ENCODE measurements at places on chromosomes 6 and 20.

- peak; percentile 19 for DNase-seq
Measured at GRCh38 chr6:16471222-16471909, 233.0 kb downstream of the GMPR start.

DNA sequence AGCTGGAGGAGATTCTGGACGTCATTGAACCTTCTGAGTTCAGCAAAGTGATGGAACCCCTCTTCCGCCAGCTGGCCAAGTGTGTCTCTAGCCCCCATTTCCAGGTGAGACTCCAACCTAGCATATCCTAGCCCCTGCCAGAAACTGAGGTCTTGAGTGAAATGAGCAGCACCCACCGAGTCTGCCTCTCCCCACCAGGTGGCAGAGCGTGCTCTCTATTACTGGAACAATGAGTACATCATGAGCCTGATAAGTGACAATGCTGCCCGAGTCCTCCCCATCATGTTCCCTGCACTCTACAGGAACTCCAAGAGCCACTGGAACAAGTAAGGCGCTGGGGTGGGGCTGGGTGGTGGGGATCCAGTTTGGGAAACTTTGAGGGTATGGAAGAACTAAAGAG is 4.6 kb downstream of the MEA1 start:
- DNase-seq, result no peak

DNA sequence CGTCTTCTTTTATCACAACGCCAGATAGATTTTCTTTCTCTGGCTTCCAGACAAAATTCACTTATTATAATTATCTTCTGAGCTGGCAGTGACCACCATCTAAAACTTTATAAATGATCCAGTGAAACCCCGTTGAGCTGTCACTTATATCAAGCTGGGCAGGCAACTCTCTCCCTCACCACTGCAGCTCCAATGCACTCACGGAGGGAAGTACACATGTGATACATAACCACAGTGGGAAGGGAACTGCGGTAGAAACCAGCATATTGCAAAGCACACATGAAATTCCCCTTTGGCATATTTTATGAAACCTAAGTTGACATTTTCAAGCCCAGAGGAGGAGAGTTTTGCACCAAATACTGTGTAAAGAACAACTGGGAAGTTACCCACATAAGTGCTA is 536.9 kb downstream of the HACE1 start:
- DNase-seq, result no peak

GRCh38 chr20:42313704-42314103 is 695.5 kb upstream of the CHD6 start:
- DNase-seq, result no peak

GRCh38 chr6:163355426-163355991 is 59.0 kb upstream of the QKI start:
- peak; percentile 80 for DNase-seq

DNA sequence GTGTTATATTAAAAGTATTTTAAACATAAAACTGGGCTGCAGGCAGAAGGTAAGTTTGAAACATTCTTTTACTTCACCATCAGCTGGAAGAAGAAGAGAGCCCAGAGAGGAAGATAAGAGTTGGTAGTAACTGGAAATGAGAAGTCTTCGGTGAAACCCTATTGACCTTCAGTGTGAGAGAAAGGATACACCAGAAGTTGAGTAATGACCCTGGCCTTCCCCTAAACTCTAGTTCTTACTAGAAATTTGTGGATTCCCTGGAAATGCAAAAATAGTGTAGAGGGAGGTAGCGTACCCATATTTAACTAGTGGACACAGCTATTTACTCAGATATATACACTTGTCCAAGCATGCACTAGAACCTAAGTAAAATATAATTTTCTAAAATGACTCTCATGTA is 8.0 kb upstream of the EPM2A start:
- no peak for DNase-seq

- DNase-seq, result peak; percentile 26
Measured at GRCh38 chr20:22768266-22769178, 184.2 kb upstream of the FOXA2 start.

DNA sequence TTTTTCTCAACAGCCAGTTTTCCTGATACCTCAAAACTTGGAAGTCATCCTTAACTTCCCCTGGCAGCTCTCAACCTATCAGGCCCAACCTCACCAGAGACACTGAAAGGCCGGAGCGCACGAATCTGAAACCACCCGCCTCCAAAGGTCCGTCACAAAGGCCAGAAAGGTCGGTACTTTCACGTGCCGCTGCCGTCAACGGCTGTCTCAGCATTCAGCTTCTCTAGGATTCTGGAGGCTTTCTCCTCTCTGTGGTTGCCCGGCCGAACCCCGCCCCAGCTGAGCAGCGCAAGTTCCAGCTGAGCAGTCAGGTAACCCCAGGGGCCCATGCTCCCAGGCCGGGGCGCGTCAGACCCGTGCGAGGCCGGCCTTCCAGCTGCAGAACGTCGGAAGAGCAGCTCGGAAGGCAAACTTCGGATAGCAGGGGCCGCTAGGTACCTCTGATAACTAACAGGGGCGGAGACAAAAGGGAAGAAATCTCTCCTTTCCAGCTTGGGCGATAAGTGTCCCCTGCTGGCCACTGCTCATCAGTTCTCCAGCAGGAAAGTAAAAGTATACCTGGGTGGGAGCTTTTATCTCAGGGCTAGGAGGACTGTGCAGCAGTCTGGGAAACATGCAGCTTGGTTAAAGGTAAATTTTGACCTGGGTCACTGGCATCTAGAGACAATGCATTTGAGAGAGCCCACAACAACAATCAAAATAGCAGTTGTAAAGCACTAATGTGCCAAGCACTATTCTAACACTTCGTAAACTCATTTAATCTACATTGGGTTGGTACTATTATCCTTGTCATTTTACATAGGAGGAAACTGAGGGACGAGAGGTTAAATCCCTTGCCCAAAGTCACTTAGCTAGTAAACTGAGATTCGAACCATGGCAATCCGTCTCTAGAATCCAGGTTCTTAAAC is 16.1 kb downstream of the ZSCAN12 start:
- peak; percentile 67 for DNase-seq

Measured in fibroblast of skin of abdomen (primary cell).